ENCODE measurements at places on chromosomes 1 and 21.

DNA sequence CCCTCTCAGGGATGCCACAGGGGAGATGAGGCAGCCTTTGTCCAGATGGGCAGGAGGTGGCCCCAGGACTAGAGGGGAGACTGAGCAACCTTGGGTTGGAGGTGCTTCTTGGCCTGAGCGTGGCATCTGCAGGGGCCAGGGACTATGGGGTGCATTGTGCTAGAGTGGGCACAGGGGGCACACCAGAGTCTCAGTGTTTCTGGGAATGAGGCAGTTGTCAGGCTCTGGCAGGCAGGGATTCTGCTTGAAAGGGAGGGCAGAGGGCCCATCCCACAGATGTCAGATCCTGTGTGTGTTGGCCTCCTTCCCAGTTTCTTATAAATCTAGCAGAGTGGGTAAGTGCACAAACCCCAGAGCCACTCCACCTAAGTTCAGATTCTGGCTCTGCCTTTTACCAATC is 13.7 kb downstream of the LGR6 start:
- DNase-seq: no peak

DNA sequence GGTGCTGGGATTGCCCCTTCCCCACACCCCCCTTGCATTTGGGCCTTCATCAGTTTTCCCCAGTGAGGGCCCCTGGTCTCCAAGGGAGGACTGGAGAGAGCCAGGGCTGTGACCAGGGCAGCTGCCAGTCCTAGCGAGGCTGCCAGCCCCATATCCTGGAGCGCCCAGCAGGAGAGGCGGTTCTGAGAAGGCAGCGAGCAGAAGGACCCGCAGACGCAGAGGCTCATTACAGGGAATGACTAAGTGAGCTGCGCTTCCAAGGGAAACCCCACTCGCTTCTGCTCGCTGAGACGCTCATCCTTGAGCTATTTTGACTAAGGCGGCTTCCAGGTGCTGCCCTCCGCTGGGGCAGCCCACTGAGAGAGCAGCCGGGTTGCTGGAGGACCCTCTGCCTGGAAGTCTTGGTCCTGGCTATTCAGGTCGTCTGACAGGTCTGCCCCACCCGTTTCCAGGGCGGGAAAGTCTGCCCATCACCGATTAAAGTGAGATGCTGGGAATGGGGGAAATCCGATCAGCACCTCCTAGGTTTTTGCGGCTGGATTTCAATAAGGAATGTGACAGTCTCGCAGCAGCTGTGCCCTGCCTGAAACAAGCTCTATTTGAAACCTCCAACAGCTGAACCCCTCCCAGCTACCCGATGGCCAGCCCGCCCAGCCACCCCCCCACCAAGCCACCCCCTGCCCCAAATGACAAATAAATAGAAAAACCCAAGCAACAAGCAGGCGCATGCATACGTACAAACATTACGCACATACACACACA is 2.8 kb downstream of the KCNN3 start:
- DNase-seq: no peak

GRCh38 chr1:111032295-111032897 is 68.7 kb upstream of the LRIF1 start:
- peak; percentile 58 for DNase-seq

DNA sequence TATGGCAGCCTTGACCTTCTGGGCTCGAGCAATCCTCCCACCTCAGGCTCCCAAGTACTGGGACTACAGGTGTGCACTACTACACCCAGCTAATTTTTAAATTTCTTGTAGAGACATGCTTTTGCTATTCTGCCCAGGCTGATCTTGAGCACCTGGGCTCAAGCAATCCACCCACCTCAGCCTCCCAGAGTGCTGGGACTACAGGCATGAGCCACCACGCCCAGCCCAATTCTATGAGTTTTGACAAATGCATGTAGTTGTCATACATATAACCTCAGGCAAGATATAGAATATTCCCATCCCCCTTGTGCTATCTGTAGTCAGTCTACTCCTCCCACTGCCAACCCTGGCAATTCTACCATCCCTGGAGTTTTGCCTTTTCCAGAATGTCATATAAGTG is 38.7 kb upstream of the TTC22 start:
- DNase-seq: no peak

GRCh38 chr1:24862775-24863483 is 67.1 kb downstream of the RUNX3 start:
- no peak for DNase-seq

GRCh38 chr1:29650041-29650400 is 413.7 kb downstream of the PTPRU start:
- no peak for DNase-seq

- DNase-seq: no peak
Observed at GRCh38 chr1:17932164-17932563, 175.4 kb upstream of the IGSF21 start.

DNA sequence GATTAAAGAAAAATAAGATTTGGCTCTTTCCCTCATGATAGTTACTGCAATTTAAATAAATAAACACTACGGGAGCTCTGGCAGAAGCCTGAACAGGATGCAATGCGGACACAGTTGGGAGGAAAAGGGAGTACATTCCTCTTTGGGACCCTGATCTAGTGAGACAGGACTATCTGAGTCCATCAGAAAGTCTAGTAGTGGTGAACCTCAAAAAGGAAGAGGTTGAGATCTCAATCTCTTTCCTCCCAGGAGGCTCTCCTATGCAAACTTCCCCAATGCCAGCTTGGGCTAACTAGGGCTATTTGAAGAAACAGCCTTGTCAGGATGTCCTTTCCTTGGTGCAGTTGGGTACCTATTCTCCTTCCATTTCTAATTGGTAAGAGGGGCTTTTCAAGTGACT is 4.9 kb upstream of the ABCD3 start:
- DNase-seq: no peak

- DNase-seq: no peak
Observed at GRCh38 chr1:183270541-183271141, 84.6 kb downstream of the LAMC2 start.

GRCh38 chr1:229059671-229060539 is 211.0 kb upstream of the RAB4A start:
- no peak for DNase-seq

GRCh38 chr1:207839083-207839413 is 71.9 kb downstream of the CD34 start:
- DNase-seq: no peak

GRCh38 chr1:177255411-177255810 is 84.7 kb downstream of the BRINP2 start:
- DNase-seq: no peak

- no peak for DNase-seq
Observed at GRCh38 chr1:9349331-9349851, 56.7 kb downstream of the SPSB1 start.

GRCh38 chr1:45103534-45103933 is 91.5 kb downstream of the UROD start:
- DNase-seq: no peak

DNA sequence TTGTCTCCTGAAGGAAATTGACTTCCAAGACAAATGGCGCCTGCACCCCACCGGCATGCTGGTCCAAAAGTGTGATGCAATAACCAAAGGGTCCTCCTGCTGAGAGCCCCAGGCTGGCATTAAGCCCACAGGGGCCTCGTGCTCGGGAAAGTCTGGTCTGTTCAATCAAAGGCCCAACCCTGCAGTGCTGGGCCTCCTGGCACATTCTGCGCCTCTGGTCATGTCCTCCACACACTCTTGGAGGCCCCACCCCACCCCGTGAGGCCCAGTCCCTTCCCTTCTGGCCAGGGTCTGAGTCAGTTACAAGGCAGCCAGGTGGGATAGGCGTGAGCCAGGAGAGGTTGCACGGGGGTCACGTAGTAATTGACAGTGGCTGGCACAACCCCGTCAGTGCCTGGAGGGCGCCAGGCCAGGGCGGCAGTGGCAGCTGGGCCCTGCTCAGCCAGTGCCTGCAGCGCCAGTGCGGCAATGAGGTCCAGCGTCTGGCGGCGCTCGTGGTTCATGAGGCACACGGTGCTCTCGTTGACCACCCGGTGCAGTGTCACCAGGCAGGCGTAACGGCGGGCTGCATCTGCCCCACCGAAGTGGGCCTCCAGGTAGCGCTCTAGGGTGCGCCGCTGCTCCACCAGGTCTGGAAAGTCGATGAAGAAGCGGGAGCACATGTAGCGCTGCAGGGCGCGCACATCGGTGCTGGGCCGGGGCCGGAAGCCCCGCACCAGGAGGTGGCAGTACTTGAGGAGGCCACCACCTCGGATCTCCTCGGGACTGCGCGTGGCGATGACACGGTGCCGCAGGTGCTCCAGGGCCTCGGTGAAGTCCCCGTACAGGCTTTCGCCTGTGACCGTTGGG is 6.8 kb downstream of the TENT5B start:
- no peak for DNase-seq

DNA sequence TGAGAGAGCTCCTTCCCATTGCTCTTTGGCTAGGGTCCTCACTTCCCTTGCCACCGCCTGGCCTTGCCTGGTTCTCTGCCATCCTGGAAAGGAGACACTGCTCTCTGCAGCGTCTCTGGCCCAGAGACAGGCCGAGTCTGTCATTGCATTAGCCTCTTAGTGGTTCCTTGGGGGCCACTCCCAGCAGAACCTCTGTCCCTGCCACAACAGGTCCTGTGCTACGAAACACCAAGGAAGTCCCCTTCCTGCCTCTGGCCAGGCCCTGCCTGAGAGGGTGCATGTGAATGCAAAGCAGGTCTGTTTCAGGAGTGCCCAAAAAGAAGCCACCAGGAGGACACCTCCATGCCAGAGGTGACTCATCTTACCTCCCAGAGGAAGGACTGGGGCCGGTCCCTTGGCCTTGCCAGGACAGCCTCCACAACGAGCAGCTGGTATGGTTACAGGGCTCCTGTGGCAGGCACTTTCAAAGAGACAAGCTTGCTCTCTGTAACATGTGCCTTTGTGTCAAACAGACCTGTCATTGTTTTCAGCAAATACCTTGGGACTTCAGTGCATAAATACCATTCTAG is 59.6 kb downstream of the VPS26C start:
- no peak for DNase-seq

DNA sequence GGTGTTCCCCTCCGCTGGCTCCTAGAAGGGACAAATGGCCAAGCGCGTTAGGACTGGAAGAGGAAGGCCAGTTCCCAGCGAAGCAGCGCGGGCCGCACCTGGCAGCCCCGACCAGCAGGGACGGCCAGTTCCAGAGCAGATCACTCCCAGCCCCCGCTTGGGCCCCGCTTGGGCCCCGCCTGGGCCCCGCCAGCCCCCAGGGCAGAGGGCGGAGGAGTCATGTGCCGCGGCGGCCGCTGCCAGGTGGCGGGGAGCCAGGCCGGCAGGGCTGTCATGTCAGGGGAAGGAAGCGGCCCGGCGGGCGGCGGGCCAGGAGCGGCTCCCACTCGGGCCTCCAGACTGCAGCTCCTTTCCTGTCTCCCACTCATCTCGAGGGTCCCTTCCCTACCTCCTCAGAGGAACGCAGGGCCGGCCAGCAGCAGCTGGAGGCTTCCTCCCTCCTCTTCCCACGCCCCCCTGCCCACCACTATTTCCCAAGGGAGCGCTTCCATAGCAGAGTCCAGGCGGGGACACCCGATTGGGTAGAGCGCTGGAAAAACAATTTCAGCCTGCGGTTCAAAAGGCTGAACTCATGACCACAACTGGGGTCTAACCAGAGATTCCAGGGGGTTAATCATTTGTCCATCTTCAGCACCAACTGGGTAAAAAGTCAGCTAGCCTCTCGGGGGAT is 16.5 kb downstream of the ZNF697 start:
- no peak for DNase-seq

- no peak for DNase-seq
Observed at GRCh38 chr1:195576641-195577040, 1031.6 kb downstream of the KCNT2 start.

- DNase-seq: no peak
Observed at GRCh38 chr1:228802386-228803220, 67.3 kb downstream of the RHOU start.

DNA sequence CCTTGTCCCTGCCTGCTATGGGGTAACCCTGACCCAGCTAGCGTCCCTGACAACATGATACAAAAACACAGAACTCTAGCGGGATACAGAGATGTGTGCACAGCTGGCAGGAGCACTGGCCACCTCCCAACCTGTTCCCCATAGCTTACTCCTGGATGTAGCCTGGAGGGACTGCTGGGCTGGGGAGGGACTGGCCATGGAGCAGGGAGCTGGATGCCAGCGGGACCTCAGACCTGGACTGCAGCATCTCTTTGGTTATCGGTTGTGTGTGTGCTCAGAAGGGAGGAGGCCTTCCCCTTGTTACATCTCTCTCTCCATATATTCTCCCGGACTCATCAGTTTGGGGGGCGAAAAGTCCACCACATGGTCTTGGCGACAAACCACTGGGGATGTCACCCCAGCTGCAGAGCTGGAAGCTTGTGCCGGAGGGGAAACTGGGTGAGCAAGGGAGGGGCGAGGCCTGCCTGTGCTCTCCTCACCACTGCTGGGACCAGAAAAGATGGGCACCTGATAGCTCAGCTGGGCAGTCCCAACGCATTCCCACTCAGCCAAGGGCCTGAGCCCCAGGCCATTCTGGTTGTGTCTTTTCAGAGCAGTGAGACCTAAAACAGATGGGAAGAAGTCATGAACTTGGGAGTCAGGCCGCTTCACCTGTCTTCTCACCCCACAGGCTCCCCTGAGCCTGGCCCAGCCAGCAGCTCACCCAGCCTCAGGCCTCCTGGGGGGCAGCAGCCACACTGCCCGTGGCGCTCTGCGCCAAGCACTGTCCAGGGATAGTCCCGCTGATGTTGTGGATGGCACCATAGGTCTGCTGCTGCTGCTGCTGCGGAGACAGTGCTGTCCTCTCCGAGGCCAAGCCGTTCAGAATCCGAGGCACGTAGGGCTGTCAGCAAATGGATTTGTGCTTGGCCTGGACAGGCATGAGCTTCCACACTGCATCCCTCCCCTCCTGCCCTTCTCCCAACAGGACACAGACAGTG is 35.6 kb downstream of the TMEM63A start:
- no peak for DNase-seq

DNA sequence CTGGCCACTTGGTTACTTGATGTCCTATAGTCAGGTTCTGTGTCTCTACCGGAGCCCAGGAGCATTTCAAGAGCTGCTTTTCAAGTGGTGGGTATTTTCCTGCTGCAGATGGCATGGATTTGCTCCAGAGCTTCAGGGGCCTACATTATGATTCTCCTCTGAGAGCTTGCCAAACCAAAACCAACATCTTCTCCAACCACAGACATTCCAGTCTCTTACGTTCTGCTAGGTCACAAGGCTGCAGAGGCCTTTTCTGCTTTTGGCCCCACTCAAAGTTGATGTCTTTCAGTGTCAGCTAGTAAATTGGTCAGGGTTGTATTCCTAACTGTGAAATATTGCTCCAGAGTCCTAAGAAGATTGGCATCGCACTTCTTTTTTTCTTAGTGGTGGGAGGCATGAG is 14.7 kb upstream of the AQP10 start:
- DNase-seq: no peak

DNA sequence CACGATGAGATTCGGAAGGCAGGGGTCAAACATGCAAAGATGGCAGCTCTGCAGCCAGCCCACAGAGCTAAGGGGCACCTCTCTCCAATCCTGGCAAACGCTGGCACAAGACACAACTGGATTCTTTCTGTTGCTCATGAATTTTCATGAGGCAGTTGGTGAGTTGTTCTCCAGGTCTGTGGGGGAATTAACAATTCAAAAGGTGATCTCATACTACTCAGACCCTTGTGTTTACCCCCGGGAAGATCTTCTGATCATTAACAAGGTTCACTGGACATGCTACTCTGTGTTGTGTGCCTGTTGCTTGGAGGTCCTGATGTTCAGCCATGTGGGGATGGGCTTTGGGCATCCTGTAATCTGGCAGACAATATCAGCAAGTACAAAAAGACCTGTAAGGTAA is 128.9 kb downstream of the HHAT start:
- DNase-seq: no peak

- no peak for DNase-seq
Observed at GRCh38 chr1:89587729-89588161, 45.2 kb upstream of the LRRC8C start.

Data from CD4-positive, alpha-beta T cell treated with Interleukin-6 at 100 ng/mL for 8 hours (primary cell).